Hematopoietic multipotent progenitor cell treated with erythropoietin and hydrocortisone succinate and interleukin-3 and kit ligand, for 15 days (in vitro differentiated cells): ENCODE measurements at places on chromosomes 2 and 18.
A peak's percentile ranks its signal among the peaks of the same experiment; 100 is the strongest.

DNA sequence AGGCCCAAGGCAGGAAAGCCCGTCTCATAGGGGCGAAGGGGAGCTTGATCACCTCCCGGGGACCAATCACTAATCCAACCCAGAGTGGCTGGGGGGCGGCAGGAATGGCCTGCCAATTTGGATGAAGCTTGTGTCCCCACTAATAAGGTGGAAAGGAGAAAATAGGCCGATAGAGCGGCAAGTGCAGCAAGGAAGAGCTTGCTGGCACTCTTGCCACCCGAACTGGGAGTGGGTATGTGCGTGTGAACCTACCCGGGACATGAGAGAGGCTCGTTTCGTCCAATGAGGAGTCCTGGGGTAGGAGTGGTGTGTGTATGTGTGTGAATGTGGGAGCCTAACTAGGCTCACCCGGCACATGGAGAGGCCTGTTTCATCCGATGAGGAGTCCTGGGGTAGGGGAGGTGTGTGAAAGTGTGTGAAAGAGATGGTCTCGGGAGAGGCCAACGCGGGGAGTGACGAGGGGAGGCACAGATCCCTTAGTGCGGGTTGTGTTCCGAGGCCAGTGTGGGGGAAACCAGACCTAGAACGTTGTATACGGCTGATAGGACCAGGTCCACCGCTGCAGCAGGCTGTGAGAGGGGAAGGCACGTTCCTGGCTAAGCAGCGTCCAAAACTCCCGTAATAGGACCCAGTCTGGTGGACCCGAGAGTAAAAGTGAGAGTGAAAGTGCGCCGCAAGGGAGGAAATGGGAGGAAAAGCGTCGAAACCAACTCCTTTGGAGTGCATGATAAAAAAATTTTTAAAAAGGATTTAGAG is 47.1 kb upstream of the SELENOI start:
- DNase-seq, result peak; percentile 41

GRCh38 chr2:10531874-10532637 is 83.9 kb upstream of the ODC1 start:
- no peak for DNase-seq

DNA sequence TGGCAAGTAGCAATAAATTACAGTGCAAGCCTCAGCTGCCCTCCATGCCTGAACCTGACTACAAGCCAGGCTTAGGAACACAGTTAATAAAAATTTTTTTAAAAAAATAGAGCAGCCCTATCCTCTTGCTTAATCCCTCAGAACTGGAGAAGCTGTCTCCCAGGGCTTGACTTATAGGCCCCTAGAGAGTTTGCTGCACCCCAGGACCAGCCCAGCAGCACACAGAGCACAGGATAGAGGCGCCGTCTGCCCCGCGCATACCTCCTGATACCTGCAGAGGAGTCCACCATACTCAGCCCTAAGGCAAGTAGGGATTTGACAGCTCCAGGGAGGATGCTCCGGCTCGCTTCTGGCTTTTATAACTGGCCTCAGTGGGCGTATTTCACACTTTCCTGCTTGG is 548.6 kb upstream of the RAB6C start:
- no peak for DNase-seq

- DNase-seq, result no peak
These were observed 77.7 kb downstream of the MAP2 start for GRCh38 chr2:209501579-209501978.

- DNase-seq, result no peak
These were observed 112.0 kb downstream of the PPP1R1C start for GRCh38 chr2:182097571-182098164.

- DNase-seq, result peak; percentile 7
These were observed 232.9 kb downstream of the GULP1 start for GRCh38 chr2:188524519-188525113.

GRCh38 chr18:1539276-1539675 is 634.6 kb downstream of the ADCYAP1 start:
- no peak for DNase-seq

DNA sequence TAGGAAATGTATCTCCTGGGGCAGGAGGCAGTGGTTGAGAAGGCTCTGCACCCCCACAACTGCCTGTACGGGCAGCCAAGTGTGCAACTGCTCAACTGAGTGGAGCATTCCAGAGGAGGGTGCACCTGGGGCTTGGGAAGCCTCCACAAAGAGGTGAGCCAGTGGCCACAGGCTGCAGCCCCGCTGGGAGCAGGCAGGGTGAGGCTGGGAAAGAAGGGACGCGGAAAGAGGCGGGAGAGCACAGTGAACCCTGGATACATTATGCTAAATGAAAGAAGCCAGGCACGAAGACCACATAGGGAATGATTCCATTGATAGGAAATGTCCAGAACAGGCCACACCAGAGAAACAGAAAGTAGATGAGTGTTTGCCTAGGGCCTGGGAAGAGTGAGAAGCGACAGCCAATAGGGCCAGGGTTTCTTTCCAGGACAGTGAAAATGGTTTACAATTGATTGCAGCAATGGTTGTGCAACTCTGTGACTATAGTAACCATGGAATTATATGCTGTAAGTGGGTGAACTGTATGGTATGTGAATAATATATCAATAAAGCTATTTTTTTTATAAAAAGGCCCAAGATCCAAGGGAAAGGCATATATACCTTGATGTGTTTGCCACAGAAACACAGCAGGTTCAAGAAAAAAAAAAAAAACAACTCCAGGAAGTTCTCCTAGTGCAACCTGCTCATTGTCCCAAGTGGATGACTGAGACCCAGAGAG is 82.4 kb downstream of the DDX1 start:
- DNase-seq, result no peak

GRCh38 chr2:167733747-167734146 is 513.6 kb downstream of the STK39 start:
- DNase-seq, result no peak

GRCh38 chr2:180763263-180763989 is 217.0 kb upstream of the UBE2E3 start:
- DNase-seq, result no peak

GRCh38 chr18:8635087-8635486 is 25.9 kb downstream of the RAB12 start:
- DNase-seq, result no peak

DNA sequence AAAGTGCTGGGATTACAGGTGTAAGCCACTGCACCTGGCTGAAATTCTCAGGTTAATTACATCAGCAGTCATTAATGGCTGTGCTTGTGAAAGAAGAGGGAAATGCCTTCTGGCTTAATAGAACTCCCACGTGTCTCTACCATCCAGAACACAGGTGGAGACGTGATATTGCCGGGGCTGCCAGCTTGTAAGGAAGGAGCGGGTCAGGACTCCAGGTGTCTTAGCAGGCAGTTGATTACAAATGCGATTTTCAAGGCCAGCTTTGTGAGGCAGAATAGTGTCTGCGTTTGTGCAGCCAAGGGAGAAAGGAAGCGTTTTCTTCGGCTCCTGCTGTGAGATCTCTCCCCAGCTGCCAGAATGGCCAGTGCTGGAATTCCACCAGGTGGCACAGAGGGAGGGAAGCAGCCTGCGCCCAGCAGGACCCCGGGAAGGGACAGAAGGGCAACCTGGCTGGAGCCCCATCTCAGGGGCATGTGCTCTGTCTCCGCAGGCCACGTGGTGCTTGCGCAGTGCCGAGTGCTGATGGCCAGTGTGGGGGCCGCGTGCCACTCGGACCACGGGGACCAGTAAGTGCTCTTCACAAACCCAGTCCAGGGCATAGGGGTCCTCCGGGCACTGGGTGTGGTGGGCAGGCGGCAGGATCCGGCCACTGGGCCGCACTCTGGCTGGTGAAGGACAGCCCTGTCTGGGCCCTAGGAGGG is 3.7 kb upstream of the ESPNL start:
- no peak for DNase-seq

GRCh38 chr18:21652073-21652472 is 40.0 kb downstream of the SNRPD1 start:
- DNase-seq, result no peak

DNA sequence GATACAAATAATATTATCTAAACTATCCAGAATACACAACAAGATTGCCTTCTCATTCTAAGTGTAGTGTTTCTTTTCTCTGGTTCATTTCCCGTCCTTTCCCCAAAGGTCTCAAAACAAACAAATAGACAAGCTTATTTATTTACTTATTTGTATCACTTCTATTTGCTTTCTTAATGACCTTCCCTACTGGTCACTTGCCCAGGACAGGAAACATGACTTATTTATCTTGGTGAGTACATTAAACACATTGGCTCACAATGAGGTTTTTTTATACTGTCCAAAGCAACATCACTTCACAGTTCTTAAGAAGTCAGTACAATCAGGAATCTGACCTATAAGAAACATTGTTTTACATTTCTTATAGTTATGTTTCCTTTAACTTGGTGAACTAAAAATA is 123.3 kb upstream of the KYNU start:
- no peak for DNase-seq

GRCh38 chr2:45821558-45822271 is 170.2 kb downstream of the PRKCE start:
- DNase-seq, result no peak

GRCh38 chr18:33694593-33694992 is 116.6 kb downstream of the ASXL3 start:
- no peak for DNase-seq

GRCh38 chr2:55877087-55877436 is 46.5 kb downstream of the EFEMP1 start:
- DNase-seq, result no peak

GRCh38 chr2:54261537-54261936 is 5.5 kb upstream of the TSPYL6 start:
- DNase-seq, result no peak

DNA sequence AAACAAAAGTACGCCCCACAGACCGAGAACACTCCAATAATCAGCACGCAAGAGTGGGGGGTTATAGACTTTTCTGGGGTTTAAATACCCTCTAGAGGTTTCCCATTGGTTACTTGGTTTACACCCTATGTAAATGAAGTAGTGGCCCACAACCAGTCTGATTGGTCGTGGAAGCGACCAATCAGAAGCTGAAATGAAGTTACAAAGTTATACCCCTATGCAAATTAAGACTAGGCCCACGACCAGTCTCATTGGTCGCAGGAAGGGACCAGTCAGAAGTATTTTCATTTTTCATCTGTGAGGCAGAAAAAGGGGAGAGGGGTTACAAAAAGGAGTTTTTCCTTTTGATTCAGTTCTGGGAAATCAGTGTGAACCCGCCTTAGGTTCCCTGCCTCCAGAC is 55.3 kb upstream of the YWHAQ start:
- no peak for DNase-seq

GRCh38 chr18:57621246-57621604 is 411 bp downstream of the NARS1 start:
- DNase-seq, result peak; percentile 45

- no peak for DNase-seq
These were observed 35.7 kb downstream of the AMER3 start for GRCh38 chr2:130790804-130791616.

DNA sequence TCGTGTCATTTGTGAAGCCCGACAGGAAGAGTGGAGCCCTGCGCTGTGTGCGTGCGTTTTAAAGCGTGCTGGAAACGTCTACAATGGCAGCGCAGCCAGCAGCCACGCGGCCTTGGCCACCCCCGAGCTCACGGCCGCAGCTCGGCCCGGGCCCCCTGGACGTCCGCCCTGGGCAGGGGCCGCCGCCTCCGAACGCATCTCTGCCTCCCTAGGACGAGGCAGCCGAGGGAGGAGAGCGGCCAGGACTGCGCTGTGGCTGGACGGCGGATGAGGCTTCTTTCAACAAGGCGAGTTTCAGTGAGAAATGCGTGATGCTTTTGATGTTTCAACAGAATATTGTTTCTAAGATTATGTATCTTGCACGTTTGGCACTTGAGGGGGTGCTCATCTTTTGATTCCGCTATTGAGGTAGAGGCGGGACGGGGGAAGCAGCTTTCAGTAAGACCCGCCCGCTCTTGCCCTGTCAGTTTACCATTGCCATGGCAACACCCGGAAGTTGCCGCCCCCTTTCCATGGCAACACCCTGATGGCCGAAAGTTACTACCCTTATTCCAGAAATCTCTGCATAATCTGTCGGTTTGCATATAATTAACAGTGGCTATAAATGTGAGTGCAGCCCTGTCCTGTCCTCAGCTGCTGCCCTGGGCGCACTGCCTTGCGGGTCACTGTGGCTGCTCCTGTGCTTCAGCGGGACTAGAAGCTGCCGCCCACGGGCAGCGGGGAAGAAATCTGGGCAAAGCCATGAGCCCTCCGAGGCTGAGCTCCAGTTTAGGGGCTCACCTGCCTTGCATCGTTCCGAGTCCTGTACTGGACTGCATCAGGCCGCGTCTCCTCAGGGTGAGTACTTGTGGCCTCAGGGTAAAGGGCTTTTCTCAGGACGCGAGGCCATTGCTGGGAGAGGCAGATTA is 38.6 kb downstream of the ADNP2 start:
- DNase-seq, result peak; percentile 63

DNA sequence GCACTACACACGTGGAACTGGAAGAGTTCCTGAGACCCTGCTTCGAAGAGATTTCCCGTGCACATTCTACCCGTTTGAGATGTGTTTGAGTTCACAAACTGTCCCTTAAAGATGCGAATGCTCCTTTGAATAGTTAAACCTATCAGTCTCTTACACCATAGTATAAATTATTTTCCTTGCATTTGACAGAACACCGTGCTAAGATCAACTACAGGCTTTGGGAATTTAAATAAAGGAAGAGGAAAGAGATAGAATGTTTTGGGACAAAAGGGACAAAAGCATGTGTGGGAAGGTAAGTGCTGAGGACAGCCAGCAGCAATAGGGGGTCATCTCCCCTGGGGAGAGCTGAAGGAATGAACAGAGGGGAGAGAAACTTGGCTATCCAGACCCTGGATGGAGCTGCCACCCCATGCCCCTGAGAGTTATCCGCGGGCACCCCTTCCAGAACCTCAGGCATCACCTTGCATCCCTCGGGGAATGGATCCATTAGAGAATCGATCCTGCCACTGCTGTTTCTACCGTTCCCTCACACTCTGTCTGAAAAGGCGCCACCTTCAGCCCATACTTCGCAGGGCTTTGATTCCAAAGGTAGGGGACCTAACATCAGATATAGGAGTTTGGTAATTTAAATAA is 888 bp upstream of the ADCY3 start:
- no peak for DNase-seq

- DNase-seq, result no peak
These were observed 113.4 kb downstream of the MC4R start for GRCh38 chr18:60259052-60259681.

DNA sequence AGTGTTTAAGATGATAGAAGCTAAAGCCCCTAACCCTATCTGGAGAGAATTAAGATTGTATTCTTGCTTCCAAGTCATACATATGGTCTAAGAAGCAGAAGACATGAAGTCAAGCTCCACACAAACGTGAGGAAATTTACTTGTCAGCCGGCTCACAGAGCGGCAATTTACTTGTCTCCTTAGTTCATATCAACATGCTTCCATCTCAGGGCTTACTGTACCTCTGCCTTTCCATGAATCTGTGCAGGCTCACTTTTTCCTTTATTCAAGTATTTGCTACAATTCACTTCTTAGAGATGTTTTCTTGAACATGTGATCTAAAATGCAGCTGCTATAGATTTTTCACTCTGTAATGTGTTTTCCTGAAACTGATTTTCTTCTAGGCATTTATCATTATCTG is 1386.4 kb downstream of the LRP1B start:
- DNase-seq, result no peak

DNA sequence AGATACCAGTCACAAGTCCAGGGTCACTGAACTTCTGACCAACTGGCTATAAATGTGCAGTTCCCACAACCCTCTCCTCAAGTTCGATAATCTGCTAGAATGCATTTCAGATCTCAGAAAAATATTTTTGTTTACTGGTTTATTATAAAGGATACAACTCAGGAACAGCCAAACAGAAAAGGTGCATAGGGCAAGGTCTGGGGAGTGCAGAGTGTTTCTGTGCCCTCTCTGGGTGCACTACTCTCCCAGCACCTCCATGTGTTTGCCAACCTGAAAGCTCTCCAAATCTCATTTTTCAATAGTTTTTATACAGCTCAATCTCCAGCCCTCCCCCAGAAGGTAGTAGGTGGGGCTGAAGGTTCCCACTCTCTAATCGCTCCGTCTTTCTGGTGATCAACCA is 85.2 kb downstream of the SKA1 start:
- no peak for DNase-seq

- DNase-seq, result no peak
These were observed 44.1 kb upstream of the GPC1 start for GRCh38 chr2:240391111-240392051.
